ENCODE measurements at places on chromosomes 6 and 20. TPM values are rescaled to one million over a fixed set of nuclear protein-coding genes. Genes with fewer than 3 reads are reported as not detected.

DNA sequence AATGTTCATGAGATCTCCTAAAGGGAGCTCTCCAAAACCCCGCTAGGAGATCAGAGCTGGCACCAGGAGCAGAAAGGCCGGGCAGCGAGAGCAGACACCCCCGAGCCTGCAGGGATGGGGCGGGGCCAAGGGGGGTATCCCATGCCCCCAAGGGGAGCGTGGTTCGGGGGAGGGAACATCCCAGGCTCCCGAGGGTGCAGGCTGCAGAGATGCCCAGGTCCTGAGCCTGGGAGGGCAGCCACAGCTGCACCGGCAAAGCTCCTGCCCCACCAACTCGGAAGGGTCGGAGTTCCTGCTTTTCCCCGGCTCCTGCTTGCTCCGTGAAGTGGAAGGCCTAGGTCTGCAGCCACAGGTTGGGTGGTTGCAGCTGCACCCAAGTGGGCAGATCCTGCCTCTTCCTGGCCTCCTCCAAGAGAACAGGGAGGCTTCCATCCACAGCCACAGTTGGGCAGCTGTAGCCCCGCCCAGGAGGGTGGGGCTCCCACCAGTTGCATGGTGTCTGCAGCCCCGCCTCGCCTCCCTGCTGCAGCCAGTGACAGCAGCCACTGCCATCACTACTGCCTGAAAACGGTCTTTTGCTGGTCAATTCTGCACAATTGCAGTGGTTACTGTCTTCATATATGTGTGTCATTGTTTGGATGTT is 13.4 kb upstream of the GMNN start:
- DNase-seq, result peak; percentile 52
- no peaks in the 10 kb centered on the region for H3K27me3 ChIP-seq
- no peak overlapping the region for H3K4me3 ChIP-seq
- H3K4me1 ChIP-seq, result peaks cover 5% of the 10 kb centered on the region
- H3K36me3 ChIP-seq, result no peaks in the 10 kb centered on the region

DNA sequence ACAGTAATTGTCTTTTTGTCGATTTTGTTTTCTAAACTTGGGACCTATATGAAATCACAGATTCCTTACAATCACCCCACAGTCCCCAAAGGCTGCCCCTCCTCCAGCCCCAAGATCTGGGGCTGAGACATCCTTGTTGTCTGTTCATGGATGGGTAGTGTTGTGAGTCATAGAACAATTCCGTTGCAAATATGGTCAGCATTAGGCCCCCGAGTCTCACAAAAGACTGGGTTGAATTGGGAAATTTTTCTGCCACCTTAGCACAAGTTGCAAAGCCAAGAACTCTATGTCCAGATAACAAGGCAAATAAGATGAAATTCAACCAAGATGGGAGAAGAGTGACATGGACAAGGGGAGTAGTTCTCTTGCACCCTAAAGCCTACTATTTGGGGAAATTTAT is 10.5 kb upstream of the TAB2 start:
- no peak overlapping the region for H3K4me3 ChIP-seq
- H3K27me3 ChIP-seq, result peaks cover 5% of the 10 kb centered on the region
- no peaks in the 10 kb centered on the region for H3K36me3 ChIP-seq
- no peak overlapping the region for H3K27ac ChIP-seq

- 0 out of 2 replicates have a peak overlapping the region, but pooled peaks have one; percentile 20 for H3K27ac ChIP-seq
- H3K4me1 ChIP-seq, result peaks cover 5% of the 10 kb centered on the region
- H3K36me3 ChIP-seq, result no peaks in the 10 kb centered on the region
- H3K4me3 ChIP-seq, result no peak overlapping the region
Measured at GRCh38 chr6:34272013-34272926, 23.5 kb upstream of the SMIM29 start.

DNA sequence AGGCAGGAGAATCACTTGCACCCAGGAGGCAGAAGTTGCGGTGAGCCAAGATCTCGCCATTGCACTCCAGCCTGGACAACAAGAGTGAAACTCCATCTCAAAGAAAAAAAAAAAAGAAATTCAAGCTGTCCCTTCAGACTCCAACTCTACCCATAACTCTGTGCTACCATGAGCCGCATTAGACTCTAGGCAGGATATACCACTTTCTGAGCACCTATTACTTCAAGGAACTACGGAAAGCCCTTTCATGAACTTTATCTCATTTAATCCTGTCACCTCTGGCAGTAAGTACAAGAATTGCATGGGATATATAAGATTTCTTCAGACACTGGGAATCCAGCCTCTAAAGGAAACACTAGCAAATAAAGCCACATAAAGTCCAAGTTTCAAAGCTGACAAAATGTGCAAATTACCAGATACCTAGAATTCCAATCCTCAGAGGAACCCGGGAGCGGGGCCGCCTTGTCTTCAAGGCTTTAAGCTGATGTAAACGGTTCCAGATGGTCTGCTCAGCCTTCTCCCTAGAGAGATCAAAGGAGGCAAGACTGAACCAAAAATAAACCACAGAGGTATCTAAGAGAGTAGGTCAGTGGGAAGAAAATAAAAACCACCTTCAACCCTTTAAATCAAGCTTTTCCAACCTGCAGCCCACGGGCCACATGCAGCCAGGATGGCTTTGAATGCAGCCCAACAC is 9.4 kb downstream of the CDK5RAP1 start:
- no peak overlapping the region for H3K4me3 ChIP-seq
- peaks cover 73% of the 10 kb centered on the region for H3K36me3 ChIP-seq
- H3K27ac ChIP-seq, result no peak overlapping the region
- no peaks in the 10 kb centered on the region for H3K4me1 ChIP-seq
- no peak for DNase-seq

GRCh38 chr20:62878244-62879038 is 16.8 kb upstream of the TCFL5 start:
- peak overlapping the region; percentile 88 for H3K27ac ChIP-seq
- peaks cover 7% of the 10 kb centered on the region for H3K36me3 ChIP-seq
- peaks cover 35% of the 10 kb centered on the region for H3K4me1 ChIP-seq
- peak; percentile 56 for DNase-seq
- peak overlapping the region; percentile 22 for H3K4me3 ChIP-seq
- H3K27me3 ChIP-seq, result no peaks in the 10 kb centered on the region

- H3K27me3 ChIP-seq, result no peaks in the 10 kb centered on the region
- H3K36me3 ChIP-seq, result peaks cover 24% of the 10 kb centered on the region
- peak overlapping the region; percentile 60 for H3K4me3 ChIP-seq
Measured at GRCh38 chr6:24683297-24684296, 16.7 kb downstream of the ACOT13 start.

DNA sequence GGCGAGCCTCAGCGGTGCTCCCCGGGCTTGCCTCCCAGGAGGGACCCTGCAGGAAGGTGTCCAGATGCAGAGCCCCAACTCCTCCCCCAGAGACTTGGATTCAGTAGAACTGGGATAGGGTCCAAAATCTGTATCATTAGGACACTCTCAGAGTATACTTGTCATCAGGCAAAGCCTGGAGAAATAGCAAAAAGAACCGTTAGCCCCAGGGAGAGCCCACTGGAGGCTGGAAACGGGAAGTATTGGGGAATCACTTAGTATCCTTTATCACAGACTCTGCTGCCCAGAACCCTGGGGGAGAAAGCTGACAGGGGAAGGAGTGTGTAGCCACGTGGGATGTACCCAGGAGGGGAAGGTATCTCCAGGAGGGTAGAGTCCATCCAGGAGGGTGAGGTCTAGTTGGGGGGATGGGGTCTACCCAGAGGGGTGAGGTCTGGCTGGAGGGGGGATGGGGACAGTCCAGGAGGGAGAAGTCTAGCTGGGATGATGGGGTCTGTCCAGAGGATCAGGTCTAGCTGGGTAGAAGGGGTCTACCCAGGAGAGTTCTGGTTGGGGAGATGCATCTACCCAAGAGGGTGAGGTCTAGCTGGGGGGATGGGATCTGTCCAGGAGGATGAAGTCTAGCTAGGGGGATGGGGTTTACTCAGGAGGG is 107.2 kb downstream of the LY86 start:
- H3K27me3 ChIP-seq, result peaks cover 19% of the 10 kb centered on the region
- peak overlapping the region; percentile 60 for H3K4me3 ChIP-seq

DNA sequence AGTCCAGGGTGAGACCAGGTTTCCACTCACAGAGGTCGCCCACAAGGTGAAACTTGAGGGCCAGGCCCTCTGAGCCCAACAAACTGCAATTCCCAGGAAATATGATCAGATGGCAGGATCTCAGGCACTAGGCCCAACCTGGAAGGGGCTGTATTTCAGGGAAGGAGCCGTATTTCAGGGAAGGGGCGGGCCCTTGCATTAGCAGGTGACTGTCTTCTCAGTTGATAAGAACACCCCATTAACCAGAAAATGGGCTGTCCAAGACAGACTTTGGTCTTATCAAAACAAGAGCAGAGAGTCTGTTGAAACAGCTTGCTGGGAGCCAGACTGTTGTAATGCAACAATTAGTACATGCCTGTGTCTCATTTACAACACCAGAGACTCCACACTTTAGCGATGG is 10.9 kb upstream of the BNIP5 start:
- no peak overlapping the region for H3K4me3 ChIP-seq
- no peak for DNase-seq
- H3K4me1 ChIP-seq, result peaks cover 12% of the 10 kb centered on the region
- peaks cover under 1% of the 10 kb centered on the region for H3K27me3 ChIP-seq
- no peaks in the 10 kb centered on the region for H3K36me3 ChIP-seq
- H3K27ac ChIP-seq, result no peak overlapping the region

DNA sequence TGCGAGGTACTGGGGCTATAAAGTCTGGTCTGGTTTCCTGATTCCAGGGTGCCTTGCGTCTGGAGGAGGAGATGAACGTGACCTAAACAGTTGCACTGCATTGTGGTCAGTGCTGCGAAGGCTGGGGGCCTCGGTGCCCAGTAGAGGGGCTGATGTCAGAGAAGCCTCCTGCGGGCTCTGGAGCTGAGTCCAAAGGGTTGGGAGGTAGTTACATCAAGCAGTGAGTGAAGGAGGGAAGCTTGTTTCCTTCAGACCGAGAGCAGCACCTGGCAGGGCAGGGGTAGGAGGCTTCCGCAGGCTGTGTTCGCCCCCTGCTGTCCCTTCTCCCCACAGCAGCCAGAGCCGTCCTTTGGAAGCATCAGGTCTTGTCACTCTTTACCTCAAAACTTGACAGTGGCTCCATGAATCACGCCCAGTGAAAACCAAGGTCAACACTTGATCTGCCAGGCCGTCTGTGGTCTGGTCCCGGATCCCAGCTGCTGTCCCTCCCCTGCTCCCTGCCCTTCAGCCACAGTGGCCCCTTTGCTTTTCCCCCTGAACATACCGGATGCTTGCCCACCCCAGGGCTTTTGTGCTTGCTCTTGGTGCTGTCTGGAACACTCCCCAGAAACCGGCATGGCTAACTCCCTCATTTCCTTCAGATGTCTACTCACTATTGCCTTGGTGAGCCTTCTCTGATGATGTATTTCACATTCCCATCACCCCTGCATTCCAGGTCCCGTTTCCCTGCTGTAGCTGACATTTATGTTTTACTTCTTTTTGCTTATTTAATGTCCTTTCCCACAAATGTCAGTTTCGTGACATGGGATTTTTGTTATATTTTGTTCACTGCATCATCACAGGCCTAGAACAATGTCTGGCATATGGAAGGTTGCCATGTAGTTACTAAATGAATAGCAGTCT is 7.0 kb downstream of the DYNLRB1 start:
- peak; percentile 83 for DNase-seq
- H3K27me3 ChIP-seq, result no peaks in the 10 kb centered on the region
- H3K27ac ChIP-seq, result peak overlapping the region; percentile 84
- peaks cover 12% of the 10 kb centered on the region for H3K4me1 ChIP-seq
- H3K4me3 ChIP-seq, result no peak overlapping the region

DNA sequence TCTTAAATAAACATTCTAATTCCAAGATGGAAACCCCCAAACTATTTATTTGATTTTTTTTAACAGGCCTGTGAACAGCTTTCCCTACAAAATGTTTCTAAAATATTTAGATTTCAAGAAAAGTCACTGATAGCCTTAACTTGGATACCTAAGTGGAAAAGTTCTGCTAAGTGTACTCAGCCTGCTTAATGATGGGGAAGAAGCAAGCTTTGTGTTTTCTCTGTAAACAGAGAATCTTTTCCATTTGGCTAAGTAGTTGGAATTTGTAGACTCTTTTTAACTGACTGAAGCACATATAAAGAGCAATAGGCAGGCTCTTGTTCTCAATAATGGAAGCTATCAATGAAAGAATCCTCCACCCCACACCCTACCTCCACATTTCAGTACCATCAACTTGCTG is 108.2 kb downstream of the KIF6 start:
- no peak overlapping the region for H3K4me3 ChIP-seq
- no peaks in the 10 kb centered on the region for H3K36me3 ChIP-seq
- no peak for DNase-seq
- H3K4me1 ChIP-seq, result no peaks in the 10 kb centered on the region
- no peaks in the 10 kb centered on the region for H3K27me3 ChIP-seq

- H3K27me3 ChIP-seq, result no peaks in the 10 kb centered on the region
- H3K27ac ChIP-seq, result no peak overlapping the region
- H3K4me1 ChIP-seq, result peaks cover 16% of the 10 kb centered on the region
- H3K4me3 ChIP-seq, result no peak overlapping the region
- DNase-seq, result no peak
Measured at GRCh38 chr6:38198219-38198618, 378.7 kb downstream of the ZFAND3 start.

DNA sequence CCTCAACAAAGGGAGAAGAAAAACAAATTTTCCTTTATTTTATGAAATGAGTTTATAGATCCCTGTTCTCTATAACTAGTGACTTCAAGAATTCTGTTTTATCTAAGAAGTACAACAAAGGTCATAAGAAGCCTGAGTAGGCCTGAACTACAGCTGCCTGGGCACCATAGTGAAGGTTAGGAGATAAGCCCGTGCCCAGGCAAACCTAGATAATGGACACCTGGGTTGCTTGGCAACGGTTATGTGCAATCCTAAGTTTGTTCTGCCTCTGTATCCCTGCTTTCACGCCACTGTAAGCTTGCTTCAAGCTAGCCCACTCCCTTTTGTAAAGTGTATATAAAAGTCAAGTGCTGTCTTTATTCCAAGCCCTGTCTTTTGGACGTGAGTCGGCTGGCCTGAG is 23.2 kb downstream of the SCGN start:
- no peaks in the 10 kb centered on the region for H3K4me1 ChIP-seq
- H3K36me3 ChIP-seq, result no peaks in the 10 kb centered on the region
- no peak overlapping the region for H3K4me3 ChIP-seq
- no peak for DNase-seq
- no peaks in the 10 kb centered on the region for H3K27me3 ChIP-seq
- no peak overlapping the region for H3K27ac ChIP-seq

DNA sequence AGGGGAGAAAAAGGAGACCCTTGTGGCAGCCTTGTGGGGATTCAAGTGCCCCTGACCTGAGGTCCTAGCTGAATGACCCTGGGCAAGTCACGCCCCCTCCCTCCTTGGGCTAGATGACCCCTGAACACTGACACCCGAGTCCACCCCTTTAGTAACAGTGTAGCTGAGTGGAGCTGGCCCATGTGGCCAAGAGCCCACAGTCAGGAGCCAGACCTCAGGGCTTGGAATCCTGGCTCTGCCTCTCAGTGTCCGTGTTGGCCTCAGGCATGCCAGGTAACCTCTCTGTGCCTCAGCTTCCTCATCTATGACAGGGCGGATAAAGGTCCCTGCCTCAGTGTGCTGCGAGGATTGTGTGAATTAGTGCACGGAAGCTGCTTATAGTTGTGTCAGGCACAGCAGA is 14.3 kb downstream of the IP6K3 start:
- H3K36me3 ChIP-seq, result no peaks in the 10 kb centered on the region
- no peaks in the 10 kb centered on the region for H3K27me3 ChIP-seq
- no peak overlapping the region for H3K27ac ChIP-seq

GRCh38 chr6:46749731-46750130 is 3.0 kb downstream of the ANKRD66 start:
- H3K36me3 ChIP-seq, result no peaks in the 10 kb centered on the region
- H3K4me3 ChIP-seq, result 0 out of 2 replicates have a peak overlapping the region, but pooled peaks have one; percentile 26
- DNase-seq, result peak; percentile 59
- H3K4me1 ChIP-seq, result peaks cover 17% of the 10 kb centered on the region

The CPNE5 gene
- 0.71 TPM for total RNA-seq

The MYT1 gene
- total RNA-seq, result 2.0 TPM

The RBPJL gene
- total RNA-seq, result 0.85 TPM

The BPI gene
- total RNA-seq, result not detected

The TOX2 gene
- total RNA-seq, result 1.9 TPM

The MLN gene
- total RNA-seq, result not detected

The BPIFB1 gene
- 0.09 TPM for total RNA-seq

The SAMD10 gene
- 4.6 TPM for total RNA-seq

The MMP24 gene
- 7.2 TPM for total RNA-seq
